ENCODE measurements at places on chromosomes 3 and 15.

- no peak for DNase-seq
Observed at GRCh38 chr3:124345845-124346244, 353.9 kb upstream of the ROPN1 start.

DNA sequence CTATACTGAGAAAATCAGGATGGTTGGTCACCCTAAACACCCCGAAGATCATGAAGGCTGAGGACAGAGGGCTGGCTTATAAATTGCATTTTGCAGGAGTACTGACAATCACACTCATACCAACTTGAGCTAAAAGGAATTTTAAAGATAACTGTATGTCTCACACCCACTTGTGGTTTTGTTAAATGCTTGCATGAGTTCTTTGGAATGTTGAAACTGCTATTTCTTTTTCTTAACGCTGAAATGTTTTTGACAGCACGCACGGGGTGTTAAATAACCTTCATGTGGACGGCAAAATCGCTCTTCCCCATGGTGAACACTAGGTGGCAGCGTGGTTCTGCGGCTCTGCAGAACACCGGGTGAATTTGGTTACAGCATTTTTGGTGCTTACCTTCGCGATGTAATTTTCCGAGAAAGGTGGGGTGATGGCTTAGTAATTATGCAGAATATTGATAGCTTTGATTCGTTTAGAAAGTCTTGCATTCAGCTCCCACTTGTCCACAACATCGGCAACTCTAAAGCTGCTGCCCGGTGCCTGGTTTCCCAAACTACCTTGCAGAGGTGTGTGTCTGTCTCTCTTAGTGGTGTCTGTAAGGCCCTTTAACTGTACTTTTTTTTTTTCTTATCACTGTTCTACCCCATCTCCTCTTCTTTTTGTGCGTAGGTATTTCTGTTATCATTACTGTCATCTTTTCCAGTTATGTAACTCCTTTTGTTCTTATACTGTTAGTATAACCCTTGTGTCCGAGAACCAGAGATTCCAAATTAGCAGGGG lies 51.7 kb downstream of the ARNT2 start:
- DNase-seq: no peak

DNA sequence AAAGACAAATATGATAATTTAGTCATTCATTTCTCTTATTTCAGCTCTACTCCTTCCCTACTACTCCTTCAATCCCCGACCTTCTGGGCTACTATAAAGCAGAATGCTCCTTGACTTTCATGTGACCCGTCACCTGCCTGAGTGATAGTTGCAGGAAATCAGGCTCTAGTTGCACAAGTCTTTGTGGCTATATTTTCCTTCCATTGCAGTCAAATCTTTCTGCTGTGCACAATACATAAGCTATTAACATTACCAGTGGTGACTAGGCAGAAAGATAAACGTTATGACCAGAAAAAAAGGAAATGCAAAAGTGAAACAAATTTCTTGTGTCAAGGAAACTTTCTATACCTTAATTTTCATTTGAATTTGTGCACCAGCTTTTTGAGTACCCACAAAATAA lies 2.3 kb downstream of the SUCNR1 start:
- no peak for DNase-seq

DNA sequence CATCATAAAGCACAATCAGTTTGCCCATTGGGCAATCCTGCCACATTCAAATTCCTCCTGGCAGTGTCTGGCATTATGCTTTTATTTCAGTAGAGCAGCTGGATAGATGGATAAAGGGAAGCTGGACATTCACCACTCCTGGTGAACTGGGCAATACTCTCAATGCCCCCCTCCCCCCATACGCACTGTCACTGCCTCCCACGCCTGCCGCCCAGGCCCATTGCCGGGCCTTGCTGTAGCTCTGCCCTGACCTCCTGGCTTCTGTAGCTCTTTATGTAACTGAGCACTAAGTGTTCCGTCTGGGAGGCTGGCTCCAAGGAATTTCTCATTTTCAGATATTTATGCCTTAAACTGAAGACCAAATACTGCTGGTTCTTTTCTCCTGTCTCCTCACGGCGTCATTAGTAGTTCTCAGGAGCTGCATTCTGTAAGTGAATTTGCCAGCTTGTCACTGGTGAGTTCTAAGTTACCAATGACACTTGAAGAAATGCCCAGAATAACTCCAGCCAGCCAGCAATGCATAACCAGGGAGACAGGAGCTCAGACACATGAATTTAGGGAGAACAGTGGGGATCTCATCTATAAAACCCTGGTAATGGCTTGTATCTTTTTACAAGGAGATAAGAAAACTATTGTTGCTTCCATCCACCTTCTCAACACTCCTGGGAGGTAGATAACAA lies 25.5 kb upstream of the RASGRF1 start:
- DNase-seq: no peak

- no peak for DNase-seq
Observed at GRCh38 chr3:70256566-70256965, 55.9 kb downstream of the MDFIC2 start.

- DNase-seq: no peak
Observed at GRCh38 chr15:67835297-67836133, 4.3 kb downstream of the RNU6-1 start.

GRCh38 chr3:148975248-148975647 lies 16.1 kb upstream of the GYG1 start:
- no peak for DNase-seq

DNA sequence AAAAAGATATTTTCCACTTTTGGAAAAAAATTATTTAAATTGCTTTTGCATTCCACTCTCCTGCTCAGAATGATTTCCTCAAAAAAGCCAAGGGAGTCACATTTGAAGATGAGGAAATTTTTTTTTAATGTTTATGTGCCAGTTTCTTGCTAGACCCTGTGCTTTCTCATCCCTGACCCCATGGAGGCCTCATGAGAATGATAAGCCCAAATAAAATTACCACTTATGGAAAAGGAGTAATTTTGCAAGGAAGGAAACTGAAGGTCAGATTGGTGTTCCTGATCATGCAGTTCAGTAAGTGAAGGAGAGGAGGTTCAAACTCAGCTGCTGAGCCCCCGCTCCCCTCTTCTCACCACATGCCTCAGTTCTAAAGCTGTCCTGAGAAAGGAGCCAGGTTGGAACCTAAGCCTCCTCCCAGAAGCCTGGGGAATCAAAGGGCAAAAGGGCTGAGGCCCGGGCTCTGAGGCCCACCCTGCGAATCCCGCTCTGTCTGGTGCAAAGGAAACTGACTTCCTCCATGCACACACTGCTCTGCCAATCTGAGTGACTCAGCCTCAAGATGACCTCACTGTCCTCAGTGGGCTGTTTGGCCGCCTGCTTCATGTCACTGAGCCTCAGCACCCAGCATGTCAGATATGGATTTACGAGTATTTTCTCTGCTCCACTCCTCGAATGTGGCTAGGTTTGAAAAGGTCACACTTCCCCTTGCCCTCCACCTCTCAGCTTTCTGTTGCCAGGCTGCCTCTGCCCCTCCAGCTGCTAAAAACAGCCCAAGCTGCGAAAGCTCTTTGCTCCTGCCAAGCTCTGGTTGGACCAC lies 56.9 kb upstream of the FLNB start:
- DNase-seq: no peak

DNA sequence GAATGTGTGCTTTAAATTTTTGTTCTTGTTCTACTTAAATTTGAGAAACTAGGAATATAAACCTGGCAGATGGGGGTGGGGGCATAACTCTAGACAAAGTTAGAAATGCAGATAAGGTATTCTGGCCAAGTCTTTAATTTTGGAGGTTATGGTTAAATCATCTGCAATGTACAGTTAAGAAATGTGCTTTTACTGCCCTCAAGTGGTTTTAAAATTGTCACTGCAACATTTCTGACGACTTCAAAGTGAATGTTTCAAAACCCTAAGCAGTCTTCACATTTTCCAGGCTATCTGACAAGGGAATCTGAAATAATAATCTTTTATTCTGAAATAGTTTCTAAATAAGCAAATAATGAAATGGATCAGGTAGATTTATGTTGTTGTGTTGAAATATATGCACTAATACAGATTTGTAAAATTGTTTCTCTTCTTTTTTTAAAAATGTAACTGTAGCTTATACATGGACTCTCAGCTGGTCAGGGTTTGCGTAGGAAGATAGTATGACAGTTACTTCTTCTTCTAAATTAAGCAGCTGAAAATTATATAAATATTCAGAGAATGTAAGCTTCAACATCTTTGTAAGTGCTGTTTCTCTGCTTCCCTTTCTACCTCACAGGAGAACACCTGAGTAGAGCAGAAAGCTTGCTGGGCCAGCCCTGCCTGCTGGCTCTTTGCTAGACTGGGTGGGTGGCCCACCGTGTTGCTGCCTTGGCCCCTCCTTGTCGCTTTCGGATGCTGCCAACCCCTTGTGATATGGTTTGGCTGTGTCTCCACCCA lies 45.0 kb downstream of the SUCNR1 start:
- no peak for DNase-seq

DNA sequence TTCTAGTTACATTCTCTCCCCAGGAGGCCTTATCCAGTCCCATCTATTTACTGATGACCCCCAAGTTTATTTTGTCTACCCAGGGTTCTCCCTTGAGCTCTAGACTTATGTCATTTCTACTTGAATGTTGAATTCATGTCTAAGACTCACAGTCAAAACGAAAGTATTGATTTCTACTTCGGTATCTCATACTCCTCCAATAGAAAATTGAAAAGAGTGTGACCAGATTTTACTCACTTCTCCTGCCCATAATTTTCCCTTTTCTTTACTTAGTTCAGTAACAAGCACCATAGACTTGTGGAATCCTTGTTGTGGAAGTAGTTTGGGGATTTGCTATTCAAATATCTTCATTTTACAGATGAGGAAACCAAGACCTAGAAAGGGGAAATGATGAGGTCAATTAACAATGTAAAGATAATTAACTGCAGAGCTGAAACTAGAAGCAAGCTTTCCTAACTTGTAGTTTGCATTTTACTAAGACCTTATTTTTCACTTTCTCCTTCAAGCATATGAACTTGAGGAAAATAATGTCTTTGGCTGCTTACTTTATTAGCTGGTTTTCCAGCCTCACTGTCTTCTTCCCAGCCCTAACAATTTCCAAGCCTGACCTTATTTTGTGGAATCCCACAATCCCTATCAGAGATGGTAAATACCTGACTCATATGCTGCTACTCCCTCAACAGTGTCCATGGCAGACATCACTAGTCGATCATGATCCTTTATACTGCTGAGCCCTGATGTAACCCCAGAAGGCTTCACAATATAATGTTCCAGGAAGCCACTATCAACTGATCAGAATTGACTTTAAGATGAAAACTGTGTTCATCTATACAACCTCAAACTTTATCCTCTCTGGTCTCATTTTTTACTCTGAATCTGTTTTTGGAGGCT lies 123.9 kb upstream of the AGBL1 start:
- no peak for DNase-seq

GRCh38 chr3:22900296-22900695 lies 302.8 kb upstream of the UBE2E2 start:
- DNase-seq: no peak

DNA sequence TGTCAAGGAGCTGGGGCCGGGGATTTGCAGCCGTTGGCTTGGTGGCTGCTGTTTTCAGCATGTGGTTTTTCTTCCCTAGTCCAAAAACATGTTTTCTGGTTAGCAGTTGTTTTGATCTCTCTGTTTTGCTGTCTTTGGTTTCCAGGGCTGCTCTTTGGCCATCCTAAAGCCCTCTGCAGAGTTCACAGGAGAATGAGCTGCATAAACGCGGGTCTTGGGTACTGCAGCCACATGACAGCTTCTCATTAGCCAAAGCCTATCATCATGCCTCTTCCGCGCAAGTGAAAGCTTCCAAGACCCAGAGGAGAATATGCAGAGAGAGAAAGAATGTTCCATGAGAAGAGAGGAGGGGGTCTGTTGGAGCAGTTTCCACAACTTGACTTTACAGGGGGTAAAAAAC lies 138.5 kb downstream of the NTRK3 start:
- no peak for DNase-seq

DNA sequence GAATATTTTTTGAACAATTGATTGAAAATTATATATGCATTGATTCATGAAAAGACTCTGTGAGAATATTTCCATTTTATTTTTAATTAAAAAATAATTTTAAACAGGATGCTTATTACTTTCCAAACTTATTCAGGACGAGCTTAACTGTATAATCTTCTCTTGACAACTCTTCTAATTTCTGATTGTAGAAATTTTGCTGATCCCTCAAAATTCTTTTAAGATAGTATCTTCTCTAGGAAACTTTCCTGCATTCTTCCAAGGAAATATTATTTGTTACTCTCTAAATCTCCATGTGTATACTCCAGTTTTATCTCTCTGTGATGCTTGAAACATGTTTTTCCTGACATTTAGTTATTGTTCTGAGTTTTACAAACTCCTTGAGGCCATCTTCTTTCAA lies 197.2 kb downstream of the BCHE start:
- DNase-seq: no peak

DNA sequence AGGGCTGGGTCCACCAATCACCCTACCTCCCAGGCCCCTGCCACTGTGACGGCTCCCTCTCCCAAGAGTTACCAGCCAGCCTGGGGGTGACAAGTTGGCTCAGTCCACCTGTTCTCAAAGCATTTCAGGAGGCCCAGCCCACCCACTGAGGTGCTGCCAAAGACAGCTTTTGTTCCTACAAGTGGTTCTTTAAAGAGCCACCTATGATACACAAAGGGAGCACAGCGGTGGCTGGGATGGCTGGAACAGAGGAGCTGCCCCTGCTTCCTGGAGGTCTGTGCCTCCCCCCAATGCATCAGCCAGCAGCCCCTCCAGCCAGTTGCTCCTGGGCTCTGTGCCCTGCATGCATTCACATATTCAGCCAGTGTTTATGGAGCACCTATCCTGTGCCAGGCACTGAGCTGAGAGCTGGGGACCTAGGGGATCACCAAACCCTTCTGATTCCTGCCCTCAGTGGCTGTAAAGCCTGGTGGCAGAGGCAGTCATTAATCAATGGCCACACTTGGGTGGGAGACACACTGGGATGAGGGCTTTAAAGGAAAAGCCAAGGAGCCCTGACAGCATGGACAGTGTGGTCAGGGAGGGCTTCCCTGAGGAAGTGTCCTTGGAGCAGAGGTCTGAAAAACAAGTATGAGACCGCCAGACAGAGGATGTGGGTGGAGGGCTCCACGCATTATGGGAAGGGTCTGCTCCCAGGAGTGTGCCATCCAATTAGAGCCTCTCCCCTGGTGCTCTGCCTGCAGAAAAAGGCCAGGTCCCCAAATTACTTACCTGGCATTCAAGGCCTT lies 107.1 kb upstream of the LINGO1 start:
- DNase-seq: no peak

GRCh38 chr3:136276049-136276755 lies 26.1 kb downstream of the PCCB start:
- no peak for DNase-seq
